Uterus (tissue), 4 donors: ENCODE measurements at places on chromosomes 11 and 22. TPM values are rescaled to one million over a fixed set of nuclear protein-coding genes. Genes with fewer than 3 reads are reported as not detected.

Gene TMEM218
- total RNA-seq, result 4.9 TPM

Gene TBC1D22A
- 45.3 TPM for total RNA-seq

DNA sequence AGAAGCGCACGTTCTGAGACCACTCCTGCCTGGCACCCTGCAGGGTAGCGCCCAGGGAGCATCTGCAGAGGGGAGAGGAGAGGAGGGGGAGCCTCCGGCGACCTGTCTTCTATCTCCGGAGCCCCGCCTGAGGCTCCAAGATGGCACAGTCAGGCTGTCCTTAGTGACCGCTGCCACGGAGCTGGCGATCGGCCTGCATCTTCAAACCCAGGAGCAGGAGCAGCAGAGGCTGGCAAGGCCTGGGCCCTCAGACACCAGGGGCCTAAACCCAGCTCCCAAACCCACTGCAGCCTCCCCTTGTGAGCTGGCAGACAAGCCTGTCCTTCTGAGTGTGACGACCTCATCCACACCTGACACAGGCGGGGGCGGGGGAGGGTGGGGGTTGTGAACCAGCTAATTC lies 34.9 kb downstream of the TOLLIP start:
- no peak for DNase-seq

DNA sequence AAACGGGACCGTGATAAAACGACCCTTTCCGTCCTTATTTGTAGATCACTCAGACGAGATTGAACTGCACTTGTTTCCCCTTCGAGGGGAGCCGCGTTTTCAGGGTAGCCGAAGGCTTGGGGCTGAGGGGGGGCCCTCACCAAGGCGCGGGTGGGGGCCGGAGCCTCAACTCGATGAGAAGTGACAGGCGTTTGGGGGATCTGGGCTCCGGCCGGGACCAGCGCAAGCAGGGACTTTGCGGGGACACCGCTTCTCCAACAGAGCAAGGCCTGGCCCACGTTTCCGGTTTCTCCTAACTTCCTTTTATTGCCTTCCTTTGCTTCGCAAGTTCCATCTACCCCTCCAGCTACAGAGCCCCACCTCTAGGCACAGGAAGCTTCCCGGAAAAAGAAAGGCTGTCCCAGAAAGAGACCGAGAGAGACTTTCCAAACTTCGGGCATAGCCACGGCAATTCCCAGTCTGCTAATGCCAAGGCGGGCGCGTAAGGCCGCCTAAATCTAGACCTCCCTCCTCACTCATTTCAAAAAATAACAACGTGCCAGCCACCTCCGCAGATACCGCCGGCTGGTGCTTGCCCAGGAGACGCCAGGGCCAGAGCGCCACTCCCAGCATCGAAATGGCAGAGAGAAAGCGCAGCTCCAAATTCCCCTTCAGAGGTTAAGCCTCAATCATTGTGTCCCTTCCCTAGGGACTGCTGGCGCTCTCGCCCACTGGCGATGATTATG lies 6.6 kb downstream of the PAX6 start:
- DNase-seq, result no peak

DNA sequence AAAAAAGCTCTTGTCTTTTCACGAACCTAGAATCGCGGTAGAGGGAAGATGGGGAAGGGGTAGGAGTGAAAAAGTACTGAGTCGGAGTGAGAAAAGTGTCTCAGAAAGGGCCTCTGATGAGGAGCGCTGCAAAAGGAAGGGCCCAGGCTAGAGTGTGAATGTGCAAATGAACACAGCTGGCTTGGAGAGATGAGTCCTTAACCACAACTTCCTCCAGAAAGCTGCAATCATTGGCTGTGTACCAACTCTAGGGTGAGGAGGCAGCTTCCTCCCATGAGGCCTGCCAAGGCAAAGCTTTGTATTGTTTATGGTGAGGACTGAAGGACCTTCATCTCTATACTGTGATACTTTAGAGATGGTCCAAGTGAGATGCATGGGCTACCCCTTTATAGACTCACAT lies 566.9 kb upstream of the ANO5 start:
- DNase-seq, result no peak

DNA sequence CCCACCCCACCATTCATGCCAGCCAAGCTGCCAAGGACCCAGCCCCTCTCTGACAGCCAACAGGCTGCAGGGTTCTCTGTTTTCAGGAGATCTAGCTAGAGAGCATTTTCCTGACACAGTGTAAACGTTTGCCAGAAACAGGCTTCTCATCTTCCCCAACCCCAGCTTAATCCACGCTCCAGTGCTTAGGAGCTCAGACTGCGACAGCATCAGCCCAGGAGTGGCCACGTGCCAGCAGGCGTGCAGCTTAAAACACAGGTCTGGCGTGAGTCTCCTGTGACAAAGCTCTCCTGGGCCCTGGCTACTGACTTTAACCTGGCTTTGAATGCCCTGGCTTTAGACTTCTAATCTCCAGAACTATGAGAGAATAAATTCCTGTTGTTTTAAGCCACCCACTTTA lies 66.6 kb downstream of the GALNT18 start:
- DNase-seq, result no peak

DNA sequence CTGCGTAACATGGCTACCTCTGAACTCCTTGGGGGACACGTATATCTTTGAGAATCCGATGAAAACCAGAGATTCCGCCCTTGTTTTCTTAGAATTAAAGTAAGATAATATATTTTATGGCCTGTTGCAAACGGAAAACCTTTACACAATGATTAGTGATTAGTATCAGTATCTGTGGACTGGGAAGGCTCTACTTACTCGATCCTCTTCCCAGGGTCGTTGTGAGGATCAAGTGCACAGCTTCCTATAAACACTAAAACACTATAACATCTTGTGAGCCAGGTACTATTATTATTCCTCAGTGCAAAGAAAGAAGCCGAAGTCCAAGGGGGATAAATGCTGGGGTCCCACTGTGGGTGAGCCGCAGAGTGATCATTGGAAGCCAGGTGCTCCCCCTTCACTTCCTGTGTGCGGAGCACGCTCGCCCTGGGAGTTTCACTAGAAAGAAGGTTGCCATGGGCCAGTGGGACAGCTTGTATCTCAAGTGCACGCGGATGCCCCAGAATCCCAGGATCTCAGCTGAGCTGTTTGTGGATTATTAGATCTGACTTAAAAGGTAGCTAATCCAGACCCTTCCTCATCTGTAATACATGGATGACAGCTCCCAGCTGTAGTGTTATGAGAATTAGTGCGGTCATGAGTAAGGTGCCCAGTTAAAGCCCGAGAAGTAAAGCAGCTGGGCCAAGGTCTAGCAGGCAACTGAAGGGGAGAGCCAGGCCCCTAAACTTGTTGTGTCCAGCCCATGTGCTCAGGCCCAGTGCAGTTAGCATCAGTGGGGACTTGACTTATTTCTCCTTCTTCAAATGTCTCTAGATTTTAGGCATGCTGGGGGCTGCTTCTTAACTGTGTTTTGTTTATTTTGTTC lies 839 bp downstream of the CBY1 start:
- no peak for DNase-seq

- no peak for DNase-seq
Observed at GRCh38 chr22:23235425-23235824, 55.1 kb downstream of the BCR start.

Gene APOA4
- total RNA-seq, result not detected

GRCh38 chr11:117517097-117517496 lies 189.4 kb downstream of the CEP164 start:
- no peak for DNase-seq

- no peak for DNase-seq
Observed at GRCh38 chr11:134666273-134667174, 254.5 kb upstream of the B3GAT1 start.

GRCh38 chr11:132177106-132177505 lies 806.7 kb downstream of the NTM start:
- no peak for DNase-seq

- DNase-seq, result no peak
Observed at GRCh38 chr22:20232237-20232598, 35.9 kb downstream of the RTN4R start.
